ENCODE measurements at places on chromosomes 6 and 20.
A peak's percentile ranks its signal among the peaks of the same experiment; 100 is the strongest.

- no peak for DNase-seq
Observed at GRCh38 chr20:21240394-21240793, 62.7 kb upstream of the XRN2 start.

GRCh38 chr6:75169689-75170586 lies 35.9 kb downstream of the COL12A1 start:
- DNase-seq: no peak

GRCh38 chr6:84453499-84453898 lies 226.1 kb upstream of the CEP162 start:
- no peak for DNase-seq

- DNase-seq: no peak
Observed at GRCh38 chr6:9233226-9233625, 797.9 kb upstream of the SLC35B3 start.

DNA sequence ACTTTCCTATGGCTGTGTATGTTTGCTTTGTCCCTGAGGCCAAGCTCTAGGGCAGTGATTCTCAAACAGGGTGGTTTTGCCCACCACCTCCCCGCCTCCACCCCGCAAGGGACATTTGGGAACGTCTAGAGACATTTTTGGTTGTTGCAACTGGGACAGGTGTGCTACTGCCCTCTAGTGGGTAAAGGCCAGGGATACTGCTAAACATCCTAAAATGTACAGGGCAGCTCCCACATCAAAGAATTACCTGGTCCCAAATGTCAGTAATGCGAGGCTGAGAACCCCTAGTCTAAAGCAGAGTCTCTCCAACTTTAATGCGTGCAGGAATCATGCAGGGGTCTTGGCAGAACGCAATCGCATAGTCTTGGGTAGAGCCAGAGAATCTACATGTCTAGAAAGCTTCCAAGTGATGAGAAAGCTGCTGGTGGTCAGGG lies 5.1 kb downstream of the KCNS1 start:
- peak; percentile 68 for DNase-seq

- no peak for DNase-seq
Observed at GRCh38 chr6:133948472-133948871, 4.6 kb upstream of the TBPL1 start.

- no peak for DNase-seq
Observed at GRCh38 chr6:116564921-116565872, 6.1 kb upstream of the RWDD1 start.

DNA sequence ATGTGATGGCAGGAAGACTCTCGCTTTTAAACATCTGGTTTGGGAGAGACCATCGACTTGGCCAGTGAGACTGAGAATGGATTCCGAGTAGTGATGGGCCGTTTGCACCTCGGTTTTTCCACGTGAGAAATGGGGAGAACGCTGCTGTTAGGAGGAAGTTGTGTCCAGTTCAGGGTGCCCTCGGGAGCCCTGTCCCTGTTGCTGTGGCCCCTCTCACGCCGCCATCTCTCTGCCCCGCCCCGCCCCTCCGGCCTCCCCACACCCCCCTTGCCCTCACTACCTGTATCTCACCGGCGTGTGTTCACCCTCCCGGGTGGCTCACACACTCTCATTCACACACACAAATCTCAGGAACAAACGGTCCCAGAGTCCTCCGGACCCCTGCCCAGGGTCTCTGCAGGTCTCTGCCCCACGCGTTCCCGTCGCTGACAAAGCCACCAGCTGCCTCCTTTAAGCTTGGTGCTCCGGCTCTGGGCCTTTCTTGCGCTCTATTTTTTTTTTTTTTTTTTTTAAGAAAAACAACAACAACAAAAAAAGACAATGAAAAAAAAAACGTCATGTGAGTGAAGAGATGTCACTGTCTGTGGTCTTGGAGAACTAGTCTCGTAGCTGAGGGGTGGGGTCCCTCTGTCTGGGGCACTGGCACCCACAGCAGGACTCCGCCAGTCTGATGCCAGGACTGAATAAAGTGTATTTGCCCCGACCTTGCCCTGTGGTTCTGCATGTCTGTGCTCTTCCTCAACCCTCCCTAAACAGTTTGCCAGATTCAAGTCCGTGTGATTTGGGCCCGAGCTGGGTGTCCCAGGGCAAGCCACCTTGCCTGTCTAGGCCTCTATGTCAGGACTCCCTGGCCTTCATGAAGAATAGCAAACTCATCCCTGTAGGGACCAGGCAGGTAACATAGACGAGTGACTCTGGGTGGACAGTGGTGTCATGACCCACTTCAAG lies 2.9 kb downstream of the SOX12 start:
- DNase-seq: no peak

DNA sequence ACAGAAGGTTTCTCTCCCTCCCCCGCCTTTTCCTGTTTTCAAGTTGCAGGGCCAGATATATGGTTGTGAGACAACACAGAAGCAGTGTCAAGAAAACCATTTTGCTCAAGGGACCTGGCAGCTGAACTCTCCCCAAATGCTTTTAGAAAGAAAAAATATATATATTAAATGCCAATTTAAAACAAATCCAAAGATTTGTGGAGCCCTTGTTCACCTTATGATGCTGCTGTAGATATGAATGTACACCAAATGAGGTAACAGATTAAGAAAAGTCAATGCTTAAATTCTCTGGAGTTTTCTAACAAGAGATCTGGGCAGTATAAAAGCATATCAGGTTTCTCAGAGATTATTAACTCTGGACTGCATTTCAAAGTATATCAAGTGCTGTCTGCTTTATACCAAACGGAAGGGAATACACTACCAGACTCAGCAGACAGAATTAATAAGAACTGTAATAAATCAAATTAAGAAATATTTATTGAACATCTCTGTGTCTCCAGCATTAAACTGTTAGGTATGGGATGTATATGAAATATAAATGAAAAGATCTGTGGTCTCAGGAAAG lies 357.5 kb downstream of the HDGFL1 start:
- DNase-seq: no peak

DNA sequence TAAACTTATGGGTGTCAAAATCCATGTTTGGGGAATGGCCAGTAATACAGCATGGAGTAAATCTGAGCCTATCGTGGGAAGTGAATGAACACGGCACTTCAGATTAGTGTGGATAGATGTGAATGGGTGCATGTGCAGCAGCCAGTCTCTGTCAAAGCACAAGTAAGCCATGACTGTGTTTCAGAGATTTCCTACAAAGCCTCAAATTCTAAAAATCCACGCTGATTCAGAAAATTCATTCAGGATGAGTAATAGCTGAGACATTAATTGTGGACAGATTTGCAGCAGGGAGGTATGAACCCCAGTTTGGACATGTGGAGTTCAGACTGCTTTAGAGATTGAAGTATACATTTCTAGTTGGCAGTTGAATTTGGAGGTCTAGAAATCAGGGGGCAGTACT lies 115.1 kb downstream of the QKI start:
- DNase-seq: no peak

GRCh38 chr6:110409794-110410193 lies 5.6 kb downstream of the DDO start:
- DNase-seq: no peak

DNA sequence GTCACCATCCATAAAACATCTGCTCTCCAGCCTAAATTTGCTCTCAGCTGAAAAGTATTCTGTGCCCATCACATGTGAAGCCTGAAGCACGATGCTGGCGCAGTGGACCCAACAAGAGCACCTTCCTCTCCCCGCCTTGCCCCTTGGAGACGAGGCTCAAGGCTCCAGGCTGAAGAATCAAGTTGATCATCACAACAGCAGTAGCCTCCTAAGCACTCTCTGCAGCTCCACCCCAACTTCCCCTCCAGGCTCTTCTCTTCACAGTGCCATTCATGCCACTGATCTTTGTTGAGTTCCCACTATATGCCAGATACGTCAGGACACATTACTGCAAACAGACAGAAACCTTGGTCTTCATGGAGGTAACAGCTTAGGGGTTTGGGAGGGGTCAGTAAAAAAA lies 41.6 kb upstream of the ZNF217 start:
- DNase-seq: no peak

- no peak for DNase-seq
Observed at GRCh38 chr20:61514396-61514795, 262.3 kb downstream of the CDH4 start.

DNA sequence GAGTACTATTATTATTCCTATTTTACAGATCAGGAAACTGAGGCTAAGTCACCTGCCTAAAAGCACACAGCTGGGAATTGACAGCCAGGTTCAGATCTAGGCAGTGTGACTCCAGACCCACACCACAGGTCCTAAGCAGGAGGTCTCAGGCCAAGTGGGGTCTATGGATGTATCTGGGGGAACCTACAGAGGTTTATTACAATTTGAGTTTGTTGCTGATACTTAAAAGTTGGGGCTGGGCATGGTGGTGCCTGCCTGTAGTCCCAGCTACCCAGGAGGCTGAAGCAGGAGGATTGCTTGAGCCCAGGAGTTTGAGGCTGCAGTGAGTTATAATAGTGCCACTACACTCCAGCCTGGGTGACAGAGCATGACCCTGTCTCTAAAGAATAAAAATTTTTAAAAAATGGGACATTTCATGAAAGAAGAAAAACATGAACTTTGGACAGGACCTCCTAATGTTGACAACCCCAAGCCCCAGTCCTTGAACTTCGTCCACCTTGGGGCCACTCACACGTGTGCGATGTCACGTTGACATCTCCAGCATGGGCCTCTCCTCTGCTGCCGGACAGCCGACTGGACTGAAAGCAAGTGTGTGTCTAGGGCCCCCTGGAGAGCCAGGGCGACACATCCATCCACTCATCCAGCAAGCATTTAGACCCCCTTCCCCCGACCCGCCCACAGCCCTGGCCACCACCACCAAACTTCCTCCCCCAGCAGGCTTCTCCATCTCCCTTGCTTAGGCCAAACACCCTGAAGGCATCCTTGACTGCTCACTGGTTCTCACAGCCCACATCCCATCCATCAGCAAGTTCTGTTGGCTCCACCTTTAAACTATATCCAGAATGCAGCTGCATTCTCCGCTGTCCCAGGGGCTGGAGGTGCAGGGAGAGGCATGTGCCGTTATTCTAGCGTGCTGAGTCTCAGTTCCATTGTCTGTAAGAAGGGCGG lies 40.0 kb downstream of the NOL4L start:
- DNase-seq: no peak

- DNase-seq: no peak
Observed at GRCh38 chr6:138383776-138384175, 6.1 kb downstream of the SMIM28 start.

DNA sequence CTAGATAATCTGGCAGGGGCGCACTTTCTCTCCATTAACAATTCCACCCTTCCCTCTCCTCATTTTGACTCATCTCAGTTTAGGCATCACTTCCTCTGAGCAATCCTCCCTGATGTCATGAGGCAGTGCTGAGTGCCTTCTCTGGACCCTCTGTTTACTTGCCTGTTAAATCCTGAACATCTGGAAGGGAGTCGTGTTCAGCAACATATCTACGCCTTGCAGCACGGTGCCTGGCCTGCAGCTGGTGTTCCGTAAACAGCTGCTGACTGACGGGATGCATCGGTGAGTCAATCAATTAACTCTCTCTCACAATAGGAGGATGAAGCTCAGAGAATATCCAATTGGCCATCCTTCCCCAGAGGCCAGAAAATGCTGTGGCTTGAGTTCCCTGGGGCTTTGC lies 613.5 kb downstream of the PTPRT start:
- no peak for DNase-seq

All from hematopoietic multipotent progenitor cell treated with erythropoietin and hydrocortisone succinate and interleukin-3 and kit ligand, for 8 days (in vitro differentiated cells).